ENCODE measurements at places on chromosomes 11 and 22.
A peak's percentile ranks its signal among the peaks of the same experiment; 100 is the strongest.

DNA sequence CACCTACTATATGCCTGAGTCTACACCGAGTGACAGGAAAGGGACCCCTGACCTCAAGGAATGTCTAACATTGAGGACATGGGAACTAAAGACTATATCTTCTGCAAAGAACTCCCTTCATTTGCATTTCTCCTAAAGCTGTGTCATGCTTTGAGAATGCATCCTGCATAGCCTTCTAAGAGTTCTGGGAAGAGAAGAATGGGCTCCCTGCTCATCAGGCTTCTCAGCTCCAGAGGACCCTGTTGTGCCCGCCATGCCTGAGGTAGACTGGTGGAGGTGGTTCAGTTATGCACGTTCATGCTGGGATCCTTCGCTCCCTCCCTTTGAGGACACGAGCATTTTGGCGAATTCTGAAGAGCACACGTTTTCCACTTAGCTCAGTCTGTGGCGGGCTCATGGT is 63.3 kb downstream of the GRIK4 start:
- no peak for DNase-seq

GRCh38 chr11:12761029-12761428 is 86.8 kb downstream of the TEAD1 start:
- DNase-seq = no peak

GRCh38 chr11:130431331-130431773 is 2.9 kb upstream of the ADAMTS8 start:
- peak; percentile 29 for DNase-seq

DNA sequence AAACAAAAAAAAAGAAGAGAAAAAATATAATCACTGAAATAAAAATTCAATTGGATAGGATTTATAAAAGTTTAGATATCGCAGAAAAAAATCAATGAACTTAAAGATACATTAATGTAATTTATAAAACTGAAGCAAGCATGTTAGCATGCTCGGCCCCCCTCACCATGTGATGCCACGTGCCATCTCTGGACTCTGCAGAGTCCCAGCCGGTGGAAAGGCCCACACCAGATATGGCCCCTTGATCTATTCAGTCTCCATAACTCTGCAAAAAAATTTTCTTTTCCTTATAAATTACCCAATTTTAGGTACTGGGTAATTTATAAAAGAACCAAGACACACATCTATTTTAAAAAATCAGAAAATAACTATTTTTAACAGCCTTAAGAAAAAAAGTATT is 476.0 kb upstream of the ANO3 start:
- DNase-seq = no peak

DNA sequence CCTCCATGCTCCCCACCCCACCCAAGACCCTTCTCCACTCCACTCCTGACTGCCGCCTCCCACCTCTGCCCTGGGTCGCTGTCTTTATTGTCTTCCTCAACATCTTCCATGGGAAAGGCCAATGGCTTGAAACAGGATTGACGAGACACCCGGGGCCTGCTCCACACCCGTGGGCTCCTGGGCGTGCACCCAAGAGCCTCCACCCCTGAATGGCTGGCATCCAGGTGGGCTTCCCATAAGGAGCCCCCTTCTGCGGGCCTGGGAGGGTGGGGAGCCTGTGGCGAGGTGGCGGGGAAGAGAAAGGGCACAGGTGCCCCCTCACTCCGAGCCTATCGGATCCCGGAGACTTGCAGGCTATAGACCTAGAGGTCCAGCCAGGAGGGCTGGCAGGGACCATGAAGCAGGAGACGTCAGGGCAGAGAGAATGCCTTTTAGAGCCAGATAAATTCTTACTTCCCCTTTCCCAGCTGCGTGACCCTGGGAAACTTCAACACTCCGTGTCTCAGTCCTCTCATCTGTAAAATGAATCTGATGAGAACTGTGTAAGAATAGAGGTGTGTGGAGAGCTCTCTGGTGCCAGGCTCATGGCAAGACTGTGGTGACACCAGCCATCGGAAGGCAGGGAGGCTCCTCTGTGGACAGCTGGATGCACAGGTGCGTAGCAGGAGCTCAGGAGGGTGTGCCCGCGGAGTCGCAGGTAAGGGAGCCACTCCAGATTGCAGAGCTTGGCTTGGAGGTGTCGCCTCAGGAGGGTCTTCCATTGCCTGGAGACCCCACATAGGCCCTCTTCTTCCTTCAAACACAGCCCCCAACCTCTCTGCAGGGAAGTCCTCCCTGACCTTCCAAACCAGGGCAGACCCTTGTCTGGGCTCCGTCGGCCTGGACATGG is 53.9 kb downstream of the SMIM38 start:
- DNase-seq = no peak

DNA sequence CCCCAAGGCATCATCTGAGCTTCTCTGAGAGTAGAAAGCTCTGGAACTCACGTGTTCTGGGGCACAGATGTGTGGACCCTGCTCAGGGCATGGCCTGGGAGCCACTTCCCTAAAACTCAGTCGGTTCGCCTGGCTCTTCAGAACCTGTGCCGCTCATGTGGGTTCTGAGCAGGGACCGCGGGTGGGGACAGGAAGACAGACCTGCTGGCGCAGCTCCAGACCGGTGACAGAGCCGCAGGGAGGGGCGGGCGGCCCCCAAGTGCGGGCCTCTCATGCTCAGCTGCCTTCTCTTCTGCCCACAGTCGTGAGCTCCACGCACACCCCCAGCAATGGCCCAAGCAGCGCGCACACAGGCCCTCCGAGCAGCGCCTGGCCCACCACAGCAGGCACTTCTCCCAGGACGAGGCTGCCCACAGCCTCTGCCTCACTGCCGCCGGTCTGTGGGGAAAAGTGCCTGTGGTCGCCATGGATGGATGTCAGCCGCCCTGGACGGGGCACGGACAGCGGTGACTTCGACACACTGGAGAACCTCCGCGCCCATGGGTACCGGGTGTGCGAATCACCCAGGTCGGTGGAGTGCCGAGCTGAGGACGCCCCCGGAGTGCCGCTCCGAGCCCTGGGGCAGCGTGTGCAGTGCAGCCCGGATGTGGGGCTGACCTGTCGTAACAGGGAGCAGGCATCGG is 24.2 kb downstream of the MUC5AC start:
- DNase-seq = no peak

GRCh38 chr22:40838486-40838885 is 18.0 kb downstream of the ST13 start:
- no peak for DNase-seq

DNA sequence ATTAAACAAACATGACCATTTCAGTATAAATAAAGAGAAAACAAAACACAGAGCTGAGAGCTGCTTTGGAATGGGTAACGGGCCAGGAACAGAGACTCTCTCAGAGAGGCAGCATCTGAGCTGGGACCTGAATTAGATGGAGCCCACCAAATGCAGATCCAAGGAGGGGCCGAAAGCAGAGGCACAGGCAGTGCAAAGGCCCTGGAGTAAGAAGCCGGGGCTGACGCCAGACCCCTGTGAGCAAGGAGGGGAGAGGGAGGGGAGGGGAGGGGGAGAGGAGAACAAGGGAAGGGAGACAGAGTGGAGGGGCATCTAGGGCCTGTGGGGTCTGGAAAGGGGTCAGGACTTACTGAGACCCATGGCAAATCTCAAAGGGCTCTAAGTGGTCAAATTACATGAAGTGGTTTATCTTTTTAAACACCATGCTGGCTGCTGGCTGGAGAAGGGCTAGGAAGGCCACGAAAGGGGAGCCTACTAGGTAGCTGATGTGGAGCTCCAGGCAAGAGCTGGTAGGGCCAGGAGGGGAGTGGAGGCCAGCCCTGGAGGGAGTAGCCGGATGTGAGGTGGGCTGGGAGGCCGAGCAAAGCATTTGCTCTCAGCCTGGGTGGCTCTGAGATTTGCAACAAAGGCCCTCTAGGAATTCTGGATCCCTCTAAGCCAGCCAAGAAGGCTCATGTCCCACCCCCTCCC is 3.2 kb downstream of the OSBPL5 start:
- no peak for DNase-seq

- DNase-seq = no peak
Observed at GRCh38 chr11:116928102-116928777, 90.8 kb upstream of the APOA1 start.

GRCh38 chr11:117097389-117098268 is 599 bp downstream of the SIK3 start:
- no peak for DNase-seq

DNA sequence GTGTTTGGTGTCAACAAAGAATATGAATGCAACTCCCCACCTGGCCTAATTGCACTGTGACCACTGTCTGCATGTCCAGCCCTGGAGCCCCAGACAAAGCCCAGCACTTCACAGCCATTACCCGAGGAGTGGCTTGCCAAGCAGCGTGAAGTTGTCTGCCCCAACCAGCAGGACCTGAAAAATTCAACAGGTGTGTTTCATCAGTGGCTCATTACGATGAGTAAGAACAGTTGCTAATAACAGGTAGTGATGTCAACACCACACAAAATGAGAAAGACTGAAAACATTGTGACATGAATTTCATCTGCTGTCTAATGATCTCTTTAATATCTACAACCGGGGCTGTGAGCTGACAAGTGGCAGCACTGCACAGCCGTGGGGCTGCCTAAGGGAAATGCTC is 10.3 kb downstream of the MRPL21 start:
- no peak for DNase-seq

GRCh38 chr11:43832536-43832935 is 48.1 kb upstream of the ALKBH3 start:
- no peak for DNase-seq

DNA sequence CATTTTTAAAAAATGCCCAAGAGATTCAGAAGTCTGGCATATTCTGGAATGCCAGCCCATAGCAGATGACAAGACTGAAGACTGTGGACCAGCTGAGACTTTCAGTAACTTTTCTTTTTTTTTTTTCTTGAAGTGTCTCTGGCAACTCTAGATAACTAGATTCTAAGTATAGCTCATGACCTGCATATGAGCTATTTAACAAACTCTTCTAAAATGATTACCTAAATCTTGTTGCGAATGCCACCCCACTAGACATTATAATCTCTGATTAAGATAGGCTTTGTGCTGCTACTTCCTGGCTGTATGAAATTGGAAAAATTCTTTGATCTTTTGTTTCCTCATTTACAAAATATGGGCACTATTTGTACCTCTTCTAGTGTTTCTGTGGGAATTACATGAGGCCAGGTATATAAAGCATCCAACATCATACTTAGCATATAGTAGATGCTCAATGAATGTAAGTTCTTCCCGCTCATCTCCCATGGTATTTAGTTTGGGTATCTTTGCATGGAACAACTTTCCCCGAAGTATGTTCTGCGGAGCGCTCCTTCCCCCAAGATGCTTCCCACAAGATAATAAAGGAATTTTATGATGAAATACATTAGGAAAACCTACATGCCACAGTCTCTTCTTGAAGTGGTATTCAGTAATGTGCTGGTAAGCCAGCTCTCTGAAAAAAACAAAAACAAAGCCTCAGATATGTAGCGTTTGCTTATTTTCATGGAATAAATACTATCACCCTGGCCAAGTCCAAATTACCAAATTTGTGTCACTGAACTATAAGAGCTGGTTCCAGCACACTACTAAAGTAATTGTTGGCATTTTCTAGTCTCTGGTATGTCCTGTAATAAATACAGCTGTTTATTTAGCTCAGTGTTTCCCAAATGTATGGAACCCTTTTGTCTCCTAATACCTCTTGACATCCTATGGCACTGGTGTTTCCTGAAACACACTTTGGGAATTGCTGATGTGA is 86.8 kb upstream of the TIMP3 start:
- DNase-seq = no peak

- peak; percentile 33 for DNase-seq
Observed at GRCh38 chr11:90250970-90251369, 28.1 kb upstream of the CHORDC1 start.

DNA sequence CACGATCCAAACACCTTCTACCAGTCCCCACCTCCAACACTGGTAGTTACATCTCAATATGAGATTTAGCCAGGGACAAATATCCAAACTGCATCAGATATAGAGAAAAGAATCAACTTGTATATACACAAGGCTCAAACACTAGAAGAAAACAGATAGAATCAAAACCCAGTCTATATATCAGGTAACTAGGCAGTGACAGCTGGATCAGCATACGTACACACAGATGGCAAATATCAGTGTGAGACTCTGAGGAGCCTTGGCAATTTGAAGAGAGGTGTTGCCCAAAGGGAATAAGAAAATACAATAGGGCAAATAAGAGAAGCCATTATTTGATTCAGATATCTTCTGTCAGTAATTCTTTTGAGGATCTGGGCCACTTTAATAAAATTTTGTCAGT is 951.3 kb upstream of the CHORDC1 start:
- DNase-seq = no peak

DNA sequence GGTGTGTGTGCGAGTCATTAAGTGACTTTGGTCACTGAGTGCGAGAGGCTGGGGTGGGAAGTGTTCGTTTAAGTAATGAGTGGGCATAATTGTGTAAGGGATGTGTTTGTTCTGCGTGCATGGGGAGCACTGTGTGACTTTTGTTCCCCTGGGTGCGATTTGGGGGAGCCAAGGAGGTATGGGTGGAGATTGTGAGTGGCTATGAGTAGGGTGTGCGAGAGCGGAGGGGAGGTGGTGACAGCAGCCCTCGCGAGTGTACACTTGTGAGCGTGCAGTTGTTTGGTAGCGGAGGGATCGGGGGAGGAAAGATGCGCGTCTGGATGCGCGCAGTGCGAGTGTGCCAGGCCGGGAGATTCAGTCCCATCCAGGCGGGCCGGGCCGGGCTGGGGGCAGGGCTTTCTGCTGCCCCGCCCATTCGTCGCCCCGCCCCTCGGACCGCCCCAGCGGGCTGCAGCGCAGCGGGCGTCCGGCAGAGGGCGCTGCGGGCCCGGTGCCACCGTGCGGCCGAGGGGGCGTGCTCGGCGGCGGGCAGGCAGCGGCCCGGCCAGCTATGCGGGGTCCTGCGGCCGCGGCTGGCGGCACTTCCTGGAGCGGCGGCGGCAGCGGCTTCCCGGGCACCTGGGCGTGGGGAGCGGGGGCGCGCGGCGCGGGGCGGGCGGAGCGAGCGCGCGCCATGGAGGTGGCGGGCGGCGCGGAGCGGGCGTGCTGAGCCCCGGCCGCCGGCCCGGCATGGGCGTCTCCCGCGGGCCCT is at the start of gene DGKZ:
DGKZ (plus strand) TSS at position 578 of the 751 bp plus-strand sequence. CDS start 197 bp downstream, outside the sequence.
- no peak for DNase-seq

- DNase-seq = no peak
Observed at GRCh38 chr11:2298795-2299761, 2.6 kb downstream of the C11orf21 start.

- DNase-seq = no peak
Observed at GRCh38 chr11:84130646-84131427, 844.7 kb upstream of the CCDC90B start.

- no peak for DNase-seq
Observed at GRCh38 chr22:19972652-19973550, 31.3 kb upstream of the TXNRD2 start.

DNA sequence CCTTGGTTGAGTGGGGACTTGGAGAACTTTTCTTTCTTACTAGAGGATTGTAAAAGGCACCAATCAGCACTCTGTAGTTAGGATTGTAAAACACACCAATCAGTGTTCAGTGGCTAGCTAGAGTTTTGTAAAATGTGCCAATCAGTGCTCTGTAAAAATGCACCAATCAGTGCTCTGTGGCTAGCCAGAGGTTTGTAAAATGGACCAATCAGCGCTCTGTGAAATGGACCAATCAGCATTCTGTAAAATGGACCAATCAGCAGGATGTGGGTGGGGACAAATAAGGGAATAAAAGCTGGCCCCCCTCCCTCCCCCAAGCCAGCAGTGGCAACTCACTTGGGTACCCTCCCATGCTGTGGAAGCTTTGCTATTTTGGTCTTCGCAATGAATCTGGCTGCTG is 5.5 kb upstream of the DRG1 start:
- no peak for DNase-seq

All from glomerular endothelial cell (primary cell).